Anterior cingulate cortex (tissue), 58 donors: ENCODE measurements at places on chromosomes 7 and 10.

GRCh38 chr7:22715969-22716368, 11.0 kb upstream of the IL6 start:
- DNase-seq: no peak

- no peak for DNase-seq
Observed at GRCh38 chr10:42962110-42962901, 114.6 kb upstream of the RET start.

DNA sequence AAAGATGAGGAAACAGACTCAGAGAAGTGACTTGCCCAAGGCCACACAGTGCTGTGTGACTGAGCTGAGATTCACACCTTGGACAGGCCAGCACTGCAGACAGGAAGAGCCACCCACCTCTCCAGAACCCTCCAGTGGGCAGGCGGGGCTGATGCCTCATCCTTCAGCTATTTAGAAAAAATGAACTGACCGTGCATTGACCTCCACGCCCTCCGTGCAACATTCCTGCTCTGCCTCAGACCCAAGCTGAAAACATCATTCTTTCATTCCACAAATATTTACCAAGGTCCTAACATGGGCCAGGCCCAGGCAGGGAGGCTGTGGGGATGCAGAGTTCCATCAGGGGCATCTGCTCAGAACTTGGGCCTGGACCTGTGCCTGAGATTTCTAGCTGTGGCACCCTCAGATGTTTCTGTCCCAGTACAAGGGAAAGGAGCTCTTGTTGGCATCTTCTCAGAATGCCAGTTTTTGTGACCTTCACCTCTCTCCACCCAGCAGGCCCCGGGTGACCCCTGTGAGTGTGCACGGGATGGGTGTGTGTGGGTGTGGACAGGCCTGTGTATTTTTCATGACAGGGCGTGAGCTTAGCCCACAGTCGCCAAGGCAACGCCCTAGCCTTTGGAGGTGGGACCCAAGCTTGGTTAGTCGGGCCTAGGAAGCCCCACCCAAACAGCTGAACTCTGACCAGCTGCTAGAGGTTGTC, 6.5 kb downstream of the VSIR start:
- no peak for DNase-seq

- no peak for DNase-seq
Observed at GRCh38 chr10:131876017-131876416, 24.8 kb upstream of the PPP2R2D start.

- peak; percentile 5 for DNase-seq
Observed at GRCh38 chr10:20085115-20085514, 268.9 kb downstream of the PLXDC2 start.

GRCh38 chr7:125561006-125561405, 631.4 kb upstream of the POT1 start:
- DNase-seq: no peak

- no peak for DNase-seq
Observed at GRCh38 chr7:28389504-28390395, 22.6 kb upstream of the CREB5 start.

DNA sequence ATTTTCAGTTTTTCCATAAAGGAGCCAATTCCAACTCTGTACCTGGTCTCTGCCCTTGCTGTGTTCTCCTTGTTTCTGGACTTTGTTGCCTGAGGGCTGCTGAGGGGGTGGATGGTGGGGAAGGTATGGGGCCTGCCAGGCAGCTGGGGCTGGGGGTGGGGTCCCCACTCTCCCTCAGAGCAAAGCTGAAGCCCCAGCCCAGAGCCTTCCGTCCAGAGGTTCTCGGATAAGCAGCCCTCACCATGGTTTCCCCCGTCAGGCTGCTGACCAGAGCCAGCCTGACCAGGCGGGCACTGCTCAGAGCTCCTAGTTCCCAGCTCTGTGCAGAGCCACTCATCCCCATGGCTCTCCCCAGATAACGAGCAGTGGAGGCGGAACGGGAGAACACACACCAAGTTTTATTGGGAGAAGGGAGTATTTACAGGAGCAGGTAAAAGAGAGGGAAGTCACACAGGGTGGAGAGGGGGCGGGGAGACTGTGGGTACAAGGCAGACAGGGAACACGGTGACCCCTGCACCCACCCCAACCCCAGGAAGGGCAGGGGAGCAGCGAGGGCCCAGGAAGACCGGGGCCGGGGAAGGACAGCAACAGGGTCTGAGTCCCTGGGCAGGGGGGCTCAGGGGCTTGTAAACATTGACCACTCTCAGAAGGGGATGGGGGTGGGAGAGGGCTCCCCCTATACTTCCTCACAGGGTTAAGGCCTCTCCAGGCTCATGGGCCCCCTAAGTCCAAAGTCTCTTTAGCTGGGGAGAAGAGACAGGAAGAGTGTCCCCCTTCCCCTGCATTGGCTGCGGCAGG, 5.8 kb downstream of the GNB2 start:
- no peak for DNase-seq

GRCh38 chr10:93854975-93855374, 38.8 kb upstream of the SLC35G1 start:
- DNase-seq: no peak

GRCh38 chr10:132946-133898, 2.0 kb upstream of the ZMYND11 start:
- no peak for DNase-seq

- DNase-seq: no peak
Observed at GRCh38 chr7:42972699-42973500, 40.7 kb downstream of the MRPL32 start.

- DNase-seq: no peak
Observed at GRCh38 chr7:12370249-12370648, 33.4 kb downstream of the VWDE start.

DNA sequence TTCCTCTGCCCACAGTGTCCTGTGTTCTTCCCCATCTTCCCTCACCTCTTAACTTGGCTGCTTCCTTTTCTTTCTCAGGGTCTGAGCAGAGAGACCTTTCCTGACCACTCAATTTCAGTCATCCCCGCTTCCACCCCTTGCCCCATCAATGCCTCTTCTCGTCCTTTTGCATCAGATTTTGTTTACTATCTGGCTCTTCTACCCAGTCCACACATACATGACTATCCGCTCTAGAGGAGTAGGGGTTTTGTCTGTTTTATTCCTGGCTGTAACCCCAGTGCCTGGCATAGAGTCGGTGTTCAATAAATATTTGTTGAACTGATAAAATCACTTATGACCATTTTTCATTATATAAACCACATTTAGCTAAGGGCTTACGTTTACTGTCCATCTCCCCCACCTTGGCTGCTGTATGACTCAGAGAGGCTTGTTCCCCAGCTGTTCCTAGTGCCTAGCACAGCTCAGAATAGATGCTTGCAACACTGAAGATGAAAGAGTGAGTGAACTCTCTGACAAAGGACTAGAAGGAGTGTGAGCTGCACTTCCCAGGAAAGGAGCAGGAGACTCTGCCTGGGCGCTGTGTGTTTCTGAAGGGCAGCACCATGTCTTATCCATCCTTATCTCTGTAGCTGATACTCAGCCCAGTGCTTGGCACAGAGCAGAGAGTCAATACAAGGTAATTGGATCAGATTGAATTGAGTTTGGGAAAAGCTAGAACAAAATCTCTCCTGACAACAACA, 21.9 kb downstream of the ARID5B start:
- DNase-seq: no peak
